ENCODE measurements at places on chromosomes 1 and 21. TPM values are rescaled to one million over a fixed set of nuclear protein-coding genes. Genes with fewer than 3 reads are reported as not detected.

The APCS gene
- not detected for total RNA-seq

The ERICH3 gene
- total RNA-seq: 19.5 TPM

The CNKSR1 gene
- 9.6 TPM for total RNA-seq

The COL11A1 gene
- total RNA-seq: 3.5 TPM

The GALE gene
- 26.1 TPM for total RNA-seq

The CBS gene
- 8.0 TPM for total RNA-seq

The PLA2G2F gene
- total RNA-seq: not detected

The PRAMEF15 gene
- total RNA-seq: 0.19 TPM

The RPTN gene
- total RNA-seq: not detected

The GPA33 gene
- 0.62 TPM for total RNA-seq

DNA sequence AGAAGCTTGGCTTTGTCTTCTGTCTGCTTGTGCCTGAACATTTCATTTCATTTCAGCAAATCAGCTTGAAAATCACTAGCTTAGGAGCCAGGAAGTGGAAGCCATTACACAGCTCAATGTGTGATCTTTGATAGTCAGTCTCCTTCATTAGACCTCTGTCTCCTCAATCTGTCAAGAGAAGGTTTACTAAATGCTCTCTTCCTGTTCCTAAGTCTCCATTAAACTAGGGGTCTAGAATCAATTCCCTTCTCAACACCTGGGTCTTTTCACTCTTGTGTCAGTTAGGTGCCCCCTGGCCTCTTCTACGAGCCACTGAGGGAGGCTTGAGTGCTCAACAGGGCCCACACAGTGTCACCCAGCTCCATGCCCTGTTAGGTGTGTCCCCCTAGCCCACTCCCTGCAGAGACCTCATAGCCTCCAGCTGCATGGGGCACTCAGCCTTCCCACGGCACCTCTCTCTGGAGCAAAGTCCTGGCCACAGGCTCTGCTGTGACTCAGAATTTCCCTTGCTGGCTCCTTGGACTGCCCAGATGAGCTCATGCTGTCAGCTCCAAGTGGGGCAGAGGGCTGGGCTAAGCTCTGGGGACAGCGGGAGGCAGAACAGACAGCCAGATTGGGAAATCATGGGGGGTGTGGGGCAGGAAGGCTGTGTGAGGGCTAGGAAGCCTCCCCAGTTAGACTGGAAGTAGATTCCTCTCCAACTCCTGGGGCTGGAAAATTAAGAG, 115.7 kb upstream of the IPO9 start:
- no peaks in the 10 kb centered on the region for H3K27me3 ChIP-seq
- peak overlapping the region; percentile 82 for H3K27ac ChIP-seq
- H3K4me3 ChIP-seq: no peak overlapping the region
- peak; percentile 85 for DNase-seq
- peaks cover 40% of the 10 kb centered on the region for H3K4me1 ChIP-seq

DNA sequence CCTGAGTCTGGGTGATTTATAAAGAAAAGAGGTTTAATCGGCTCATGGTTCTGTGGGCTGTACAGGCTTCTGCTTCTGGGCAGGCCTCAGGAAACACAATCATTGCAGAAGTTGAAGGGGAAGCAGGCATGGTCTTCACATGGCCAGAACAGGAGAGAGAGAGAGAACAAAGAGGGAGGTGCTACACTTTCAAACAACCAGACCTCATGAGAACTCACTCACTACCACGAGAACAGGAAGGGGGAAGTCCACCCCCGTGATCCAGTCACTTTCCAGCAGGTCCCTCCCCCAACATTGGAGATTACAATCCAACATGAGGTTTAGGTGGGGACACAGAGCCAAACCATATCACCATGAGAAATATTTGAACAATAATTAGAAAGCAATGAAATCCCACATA, 222.9 kb downstream of the FAM72C start:
- H3K4me1 ChIP-seq: no peaks in the 10 kb centered on the region
- no peaks in the 10 kb centered on the region for H3K27me3 ChIP-seq
- no peak for DNase-seq
- no peaks in the 10 kb centered on the region for H3K36me3 ChIP-seq

- no peaks in the 10 kb centered on the region for H3K36me3 ChIP-seq
- H3K27ac ChIP-seq: no peak overlapping the region
- no peak overlapping the region for H3K4me3 ChIP-seq
- DNase-seq: no peak
These were observed 6.2 kb upstream of the ZRANB2 start for GRCh38 chr1:71087060-71087459.

- no peak for DNase-seq
- no peak overlapping the region for H3K4me3 ChIP-seq
- no peak overlapping the region for H3K27ac ChIP-seq
- H3K36me3 ChIP-seq: no peaks in the 10 kb centered on the region
- H3K4me1 ChIP-seq: peaks cover 10% of the 10 kb centered on the region
These were observed 32.7 kb downstream of the SUSD4 start for GRCh38 chr1:223331301-223331700.

DNA sequence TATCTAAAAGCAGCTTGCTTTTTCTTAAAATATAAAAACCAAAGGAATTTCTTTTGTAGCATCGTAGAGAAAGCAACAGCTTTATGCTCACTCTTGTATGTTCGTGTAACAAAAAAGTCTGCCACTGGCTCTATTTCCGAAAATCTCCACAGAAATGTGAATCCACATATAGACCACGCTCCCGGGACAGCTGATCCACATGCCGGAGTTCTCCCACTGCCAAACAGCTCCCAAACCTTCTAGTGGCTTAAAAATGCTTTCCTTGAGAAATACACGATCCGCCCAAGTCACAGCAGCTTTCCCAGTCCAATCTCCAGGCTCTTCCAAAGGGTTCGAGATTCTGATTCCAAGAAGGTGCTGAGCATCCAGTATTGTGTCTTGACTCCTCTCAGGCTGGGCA, 29.3 kb downstream of the PCSK9 start:
- H3K27me3 ChIP-seq: no peaks in the 10 kb centered on the region
- no peaks in the 10 kb centered on the region for H3K4me1 ChIP-seq
- DNase-seq: no peak
- H3K27ac ChIP-seq: no peak overlapping the region

GRCh38 chr1:1315435-1315954, 7.1 kb downstream of the PUSL1 start:
- no peaks in the 10 kb centered on the region for H3K27me3 ChIP-seq
- DNase-seq: no peak
- H3K36me3 ChIP-seq: no peaks in the 10 kb centered on the region
- H3K4me3 ChIP-seq: no peak overlapping the region

DNA sequence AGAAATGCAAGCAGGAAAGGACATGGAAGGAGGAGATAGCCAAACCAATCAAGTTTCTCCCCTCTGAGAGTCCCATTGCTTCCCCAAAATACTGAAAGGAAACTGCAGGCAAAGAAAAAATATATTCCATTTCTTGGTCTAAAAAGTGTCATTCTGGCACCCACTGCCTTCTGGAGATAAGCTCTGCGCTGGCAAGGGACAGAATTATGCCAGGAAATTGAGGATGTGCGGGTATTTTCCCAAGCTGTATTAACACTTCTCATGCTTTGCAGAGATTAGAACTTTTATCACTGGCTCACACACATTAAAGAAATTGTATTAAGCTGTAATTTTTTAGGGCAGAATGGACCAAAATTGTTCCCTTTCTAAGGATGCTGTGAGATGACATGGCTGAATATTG, 381.2 kb upstream of the DUSP10 start:
- H3K4me3 ChIP-seq: no peak overlapping the region
- no peak for DNase-seq
- H3K27me3 ChIP-seq: no peaks in the 10 kb centered on the region
- H3K27ac ChIP-seq: no peak overlapping the region
- H3K4me1 ChIP-seq: no peaks in the 10 kb centered on the region
- no peaks in the 10 kb centered on the region for H3K36me3 ChIP-seq

GRCh38 chr1:3432306-3432705, 22.2 kb upstream of the ARHGEF16 start:
- no peak overlapping the region for H3K4me3 ChIP-seq
- DNase-seq: no peak
- no peak overlapping the region for H3K27ac ChIP-seq
- no peaks in the 10 kb centered on the region for H3K27me3 ChIP-seq

GRCh38 chr1:21154717-21155116, 22.0 kb downstream of the EIF4G3 start:
- DNase-seq: no peak
- no peaks in the 10 kb centered on the region for H3K27me3 ChIP-seq
- no peak overlapping the region for H3K27ac ChIP-seq
- H3K4me3 ChIP-seq: no peak overlapping the region

DNA sequence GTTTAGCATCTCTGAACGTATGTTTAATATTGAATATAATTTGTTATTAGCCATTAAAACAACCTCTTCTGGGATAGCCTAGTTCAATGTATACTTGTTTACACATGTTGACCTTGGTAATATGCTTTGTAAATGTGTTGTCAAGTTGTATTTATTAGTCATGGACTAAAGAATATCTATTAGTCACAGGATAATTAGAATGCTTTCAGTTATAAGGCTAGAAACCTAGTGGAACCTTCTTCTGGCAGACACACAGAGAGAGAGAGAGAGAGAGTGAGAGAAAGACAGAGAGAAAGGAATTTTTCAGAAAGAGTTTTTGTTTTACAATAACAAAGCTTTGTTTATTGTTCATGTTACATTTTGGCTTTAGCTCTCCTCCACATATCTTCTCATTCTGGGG, 181.1 kb upstream of the APP start:
- DNase-seq: no peak
- H3K4me1 ChIP-seq: no peaks in the 10 kb centered on the region
- H3K27ac ChIP-seq: no peak overlapping the region
- H3K4me3 ChIP-seq: no peak overlapping the region

DNA sequence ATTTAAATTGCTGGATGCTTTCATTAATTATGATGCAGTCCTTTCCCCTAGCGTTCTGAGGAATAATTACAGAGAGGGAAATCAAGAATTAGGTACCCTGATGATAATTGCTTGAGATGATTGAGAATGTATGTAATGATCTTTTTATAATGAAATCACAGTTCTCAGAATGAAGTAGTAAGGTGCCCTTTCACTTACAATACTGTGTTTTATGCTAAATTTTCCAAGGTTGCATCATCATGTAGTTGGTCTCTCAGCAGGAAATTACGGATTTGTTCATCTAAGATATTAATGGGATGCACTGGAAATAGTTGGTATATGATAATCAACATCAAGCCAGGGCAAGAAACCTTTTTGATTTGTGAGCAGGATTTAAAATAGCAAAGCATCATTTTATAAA, 34.1 kb downstream of the AGT start:
- H3K36me3 ChIP-seq: no peaks in the 10 kb centered on the region
- DNase-seq: no peak
- H3K4me1 ChIP-seq: peaks cover 14% of the 10 kb centered on the region

- H3K27ac ChIP-seq: no peak overlapping the region
- H3K4me1 ChIP-seq: no peaks in the 10 kb centered on the region
- DNase-seq: no peak
- H3K36me3 ChIP-seq: no peaks in the 10 kb centered on the region
These were observed 2.7 kb upstream of the EDEM3 start for GRCh38 chr1:184757406-184757805.

DNA sequence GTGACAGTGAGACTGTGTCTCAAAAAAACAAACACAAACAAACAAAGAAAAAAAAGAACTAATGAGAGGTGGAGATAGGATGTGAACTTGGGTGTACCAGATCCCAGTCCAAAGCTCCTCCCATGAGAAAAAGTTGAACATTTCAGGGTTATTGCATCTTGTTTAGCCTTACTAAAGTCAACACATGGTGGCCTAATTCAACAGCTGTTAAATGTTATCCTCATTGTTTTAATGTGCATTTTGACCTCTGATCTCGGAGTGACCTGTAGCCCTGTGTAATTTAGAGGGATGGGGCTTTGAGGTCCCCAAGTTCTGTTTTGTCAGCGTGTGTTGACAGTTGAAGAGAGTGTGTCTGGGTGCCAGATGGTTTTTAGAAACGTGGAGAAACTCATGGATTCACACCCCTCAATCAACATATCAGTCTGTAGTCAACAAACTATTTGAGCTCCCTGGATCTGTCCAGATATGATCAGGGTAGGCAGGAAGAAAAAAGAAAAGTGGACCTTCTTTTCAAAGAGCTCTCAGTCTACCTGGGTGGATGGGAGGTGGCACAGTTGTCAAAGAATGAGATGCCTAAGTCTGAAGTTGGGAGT, 34.7 kb downstream of the PTPRU start:
- peaks cover 11% of the 10 kb centered on the region for H3K4me1 ChIP-seq
- H3K27me3 ChIP-seq: no peaks in the 10 kb centered on the region

DNA sequence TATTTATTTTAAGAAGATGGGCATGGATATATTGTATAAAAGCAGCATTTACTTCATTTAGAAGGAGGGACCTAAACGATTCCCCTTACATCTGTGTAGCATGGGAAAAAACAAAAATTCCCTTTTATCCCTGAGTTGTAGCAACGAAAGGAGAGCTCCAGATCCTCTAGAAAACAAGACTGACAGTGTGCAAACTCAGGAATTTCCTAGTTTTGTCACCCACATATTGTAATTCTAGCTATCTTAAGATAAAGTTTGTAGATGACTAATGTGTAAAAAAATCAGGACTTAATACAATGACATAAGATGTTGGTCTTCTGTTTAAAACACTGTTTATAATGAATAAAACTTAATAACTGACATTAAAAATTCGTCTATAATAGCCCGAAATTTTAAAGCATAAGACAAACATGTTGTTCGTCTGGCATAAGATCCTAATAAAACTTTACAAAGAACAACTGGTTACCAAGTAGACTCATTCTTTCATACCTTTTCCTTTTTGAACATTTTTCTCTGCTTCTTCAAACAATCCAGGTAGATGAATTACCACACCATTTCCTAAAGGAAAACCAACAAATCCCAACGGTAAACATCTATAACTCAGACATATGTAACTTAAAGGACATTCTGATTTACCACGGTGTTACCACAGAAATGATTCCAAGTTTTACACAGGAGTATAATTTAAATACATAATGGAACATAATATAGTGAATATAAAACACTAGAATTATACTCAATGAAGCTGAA, 15.2 kb downstream of the ADSS2 start:
- H3K4me1 ChIP-seq: no peaks in the 10 kb centered on the region
- no peaks in the 10 kb centered on the region for H3K36me3 ChIP-seq

DNA sequence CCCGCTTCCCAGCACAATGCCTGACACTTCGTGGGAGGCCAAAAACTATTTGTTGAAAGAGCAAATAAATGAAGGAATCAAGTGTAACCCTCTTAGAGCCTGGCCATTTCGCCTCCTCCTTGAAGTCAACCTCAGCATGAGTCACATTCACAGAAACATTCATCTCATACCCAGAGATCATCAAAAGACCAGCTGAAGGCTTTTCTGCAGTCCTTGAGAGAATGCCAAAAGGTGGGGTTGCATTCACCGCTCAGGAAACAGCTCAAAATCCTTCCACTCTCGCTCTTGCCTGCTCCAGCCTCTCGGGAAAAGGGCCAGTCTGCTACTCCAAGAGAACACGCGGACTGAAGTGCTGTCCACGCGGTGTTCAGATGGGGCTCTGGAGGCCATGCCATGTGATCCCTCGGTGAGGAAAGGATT, 90.0 kb downstream of the VWA5B1 start:
- H3K27ac ChIP-seq: no peak overlapping the region
- H3K4me3 ChIP-seq: no peak overlapping the region
- no peaks in the 10 kb centered on the region for H3K4me1 ChIP-seq
- no peaks in the 10 kb centered on the region for H3K36me3 ChIP-seq
- H3K27me3 ChIP-seq: no peaks in the 10 kb centered on the region
- DNase-seq: peak; percentile 45

- H3K4me3 ChIP-seq: no peak overlapping the region
- DNase-seq: no peak
- H3K4me1 ChIP-seq: peaks cover 8% of the 10 kb centered on the region
- H3K36me3 ChIP-seq: no peaks in the 10 kb centered on the region
- H3K27ac ChIP-seq: peak overlapping the region; percentile 91
These were observed 49.4 kb upstream of the COL18A1 start for GRCh38 chr21:45355573-45355972.

All from testis (tissue), 5 donors.